ENCODE measurements at places on chromosomes 11 and 22.

DNA sequence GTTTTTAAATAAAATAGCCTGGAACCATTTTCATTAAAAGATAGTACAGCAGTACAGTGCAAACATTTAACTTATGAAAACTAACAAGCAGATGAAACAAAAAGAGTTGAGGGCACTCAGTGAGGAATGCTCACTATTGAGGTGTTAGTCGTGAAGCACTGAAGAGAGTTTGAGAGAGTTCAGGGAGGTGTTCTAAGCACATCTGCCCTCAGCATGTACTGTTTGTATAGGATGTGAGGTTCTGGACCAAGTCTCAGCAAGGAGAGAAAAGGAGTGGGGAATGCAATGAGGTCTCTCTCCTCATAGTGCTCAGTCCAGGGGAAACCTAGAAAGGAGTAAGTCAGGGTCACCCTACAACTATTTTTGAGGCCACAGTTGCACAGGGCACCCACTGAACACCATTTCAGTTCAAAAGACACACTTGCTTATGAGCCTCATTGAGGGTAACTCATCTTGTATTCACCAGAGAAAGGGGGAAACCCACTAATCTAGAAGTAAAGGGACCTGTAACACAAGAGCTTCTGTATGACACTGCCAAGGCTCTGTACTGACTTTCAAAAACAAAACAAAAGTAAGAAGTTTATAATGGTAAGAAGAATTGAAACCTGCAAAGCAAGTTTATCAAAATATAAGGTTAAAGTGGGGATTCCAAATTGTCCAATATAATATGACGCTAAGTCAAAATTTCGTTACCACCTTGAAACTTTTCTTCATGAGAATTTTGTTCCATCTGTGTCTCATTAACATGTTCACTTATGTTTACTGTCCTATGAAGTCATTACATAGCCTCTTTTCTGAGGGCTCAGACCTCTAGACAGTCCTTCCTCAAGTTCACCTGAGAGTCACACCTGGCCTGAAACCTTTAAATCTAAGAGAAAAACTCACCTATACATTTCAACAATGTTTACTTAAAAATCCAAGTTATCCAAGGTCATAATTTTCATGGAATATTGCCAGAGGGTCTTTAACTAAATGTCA lies 275.3 kb downstream of the ETS1 start:
- DNase-seq, result no peak

- DNase-seq, result peak; percentile 48
Observed at GRCh38 chr11:94183886-94184264, 55.2 kb downstream of the PANX1 start.

GRCh38 chr11:61102667-61103571 lies 630 bp downstream of the CD5 start:
- DNase-seq, result no peak

DNA sequence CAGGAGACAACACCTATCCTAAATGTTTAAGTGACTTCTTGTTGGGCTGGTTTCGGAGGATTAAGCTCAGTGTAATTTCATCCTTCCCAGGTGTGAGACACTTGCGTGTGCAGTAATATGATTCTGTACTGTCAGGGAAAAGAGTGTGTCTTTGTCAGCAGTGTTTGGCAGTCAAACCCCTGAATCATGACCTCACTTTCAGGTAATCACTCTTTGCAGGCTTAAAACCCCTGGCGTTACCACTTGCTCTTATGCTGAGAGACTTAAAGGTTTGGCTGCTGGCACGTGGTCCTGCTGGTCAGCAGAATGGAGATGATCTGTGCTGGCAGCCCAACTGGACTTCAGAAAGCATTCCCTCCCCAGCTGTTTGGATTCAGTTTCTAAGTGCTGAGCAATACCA lies 56.1 kb downstream of the APIP start:
- no peak for DNase-seq

DNA sequence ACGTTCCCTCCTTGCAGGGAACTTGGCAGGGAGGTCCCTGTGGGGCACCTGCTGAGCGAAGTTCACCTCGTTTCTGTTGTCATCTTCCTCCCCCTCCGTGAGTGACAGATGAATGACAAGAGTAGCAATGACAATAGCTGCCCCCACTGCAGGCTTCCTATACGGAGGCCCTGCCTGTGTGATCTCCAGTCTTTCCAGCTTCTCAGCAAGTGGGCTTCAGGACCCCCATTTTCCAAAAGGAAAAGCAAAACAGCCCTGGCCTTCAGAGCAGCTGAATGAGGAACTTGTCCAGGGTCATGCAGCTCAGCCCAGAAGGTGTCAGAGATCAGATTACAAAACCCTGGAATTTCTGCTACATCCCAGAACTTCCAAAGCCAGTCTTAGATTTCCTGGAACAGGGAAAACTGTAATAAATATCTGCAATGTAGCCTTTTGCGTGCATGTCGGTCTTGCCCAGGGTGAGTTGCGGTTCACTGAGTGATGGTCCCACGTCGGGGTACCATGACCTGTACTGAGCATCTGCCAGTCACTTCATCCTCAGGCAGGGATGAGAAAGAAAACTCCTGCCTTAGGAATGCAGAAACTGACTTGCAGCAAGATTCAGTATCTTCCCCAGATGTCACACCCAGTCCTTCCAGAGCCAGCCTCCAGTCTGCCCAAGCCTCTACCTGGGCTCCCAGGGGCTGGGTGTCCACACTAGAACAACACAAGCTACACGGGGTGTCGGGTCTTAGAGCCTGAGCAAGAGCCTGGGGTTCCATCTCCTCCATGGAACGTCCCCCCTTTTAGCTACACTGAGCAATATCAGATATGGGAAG lies 1457.0 kb downstream of the BRD1 start:
- no peak for DNase-seq

GRCh38 chr11:61287338-61287977 lies 7.7 kb downstream of the VWCE start:
- DNase-seq, result no peak

DNA sequence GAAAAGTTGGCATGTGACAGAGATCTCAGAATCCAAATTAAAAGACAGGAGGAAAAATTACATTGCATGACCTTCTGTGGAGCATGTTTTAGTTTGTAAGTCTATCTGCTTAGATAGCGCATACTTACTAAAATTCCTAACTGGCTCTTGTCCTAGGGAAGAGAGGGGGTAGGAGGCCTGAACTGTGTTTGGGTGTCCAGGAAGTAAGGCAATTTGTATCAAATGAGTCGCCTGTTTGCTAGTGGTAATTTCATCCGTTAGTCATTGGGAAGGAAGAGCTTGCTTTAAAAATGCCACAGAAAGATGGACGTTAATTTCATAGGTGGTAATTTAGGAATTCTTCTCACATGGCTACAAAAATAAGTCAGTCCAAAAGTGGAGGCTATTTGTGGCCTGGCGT lies 18.5 kb downstream of the GRK3 start:
- no peak for DNase-seq

DNA sequence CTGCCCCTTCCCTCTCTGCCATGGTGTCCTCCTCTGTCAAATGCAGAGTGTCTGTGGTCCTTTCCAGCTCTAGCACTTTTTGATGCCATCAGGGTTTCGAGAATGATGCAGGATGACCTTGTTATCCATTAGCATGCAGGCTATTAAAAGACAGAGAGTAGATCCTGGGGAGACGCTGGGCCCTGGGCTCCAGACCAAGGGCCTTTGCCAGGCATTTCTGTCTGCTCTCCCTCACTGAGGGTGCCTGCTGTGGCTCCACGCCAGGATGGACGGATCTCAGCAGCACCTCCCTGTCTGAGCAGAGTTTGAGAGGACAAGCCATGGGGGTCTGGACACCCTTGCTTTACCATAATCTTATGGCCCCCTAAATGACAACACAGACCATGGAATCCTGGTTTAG lies 110.8 kb upstream of the CD82 start:
- no peak for DNase-seq

- no peak for DNase-seq
Observed at GRCh38 chr22:45876136-45877035, 100.6 kb downstream of the WNT7B start.

DNA sequence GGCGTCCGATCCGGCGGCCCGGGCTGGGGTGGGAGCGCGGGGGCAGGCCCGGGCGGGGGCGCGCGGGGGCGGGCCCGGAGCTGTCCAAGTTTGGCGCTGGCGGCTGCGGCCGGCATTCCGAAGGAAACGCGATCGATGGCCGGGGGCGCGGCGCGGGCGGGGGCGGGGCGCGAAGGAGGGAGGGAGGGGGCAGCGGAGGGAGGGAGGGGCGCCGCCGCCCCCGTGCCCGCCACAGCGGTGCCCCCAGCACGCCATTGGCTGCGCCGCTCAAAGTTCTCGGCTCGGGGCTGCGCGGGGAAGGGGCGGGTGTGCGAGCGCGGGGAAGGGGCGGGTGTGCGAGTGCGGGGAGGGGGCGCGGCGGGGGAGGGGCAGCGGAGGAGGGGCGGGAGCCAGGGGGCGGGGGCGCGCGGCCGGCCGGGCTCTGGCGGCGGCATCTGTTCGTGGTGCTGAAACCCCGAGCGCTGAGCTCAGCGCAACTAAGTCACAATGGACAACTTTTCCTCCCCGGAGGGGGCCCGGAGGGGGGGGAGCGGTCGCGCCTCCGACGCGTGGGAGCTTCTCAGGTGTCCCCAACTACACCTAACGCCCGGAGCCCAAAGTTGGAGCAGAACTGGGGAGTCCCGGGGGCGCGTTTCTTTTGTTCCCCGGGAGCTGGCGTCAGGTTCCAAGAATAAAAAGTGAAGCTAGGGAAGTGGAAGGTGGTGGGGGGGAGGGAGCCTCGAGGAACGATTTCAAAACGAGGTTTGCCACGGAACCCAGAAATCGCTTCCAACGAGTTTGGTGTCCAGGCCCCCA lies 2.2 kb downstream of the PHF21B start:
- DNase-seq, result no peak

GRCh38 chr11:3949125-3949524 lies 93.7 kb downstream of the STIM1 start:
- no peak for DNase-seq

- no peak for DNase-seq
Observed at GRCh38 chr11:131653260-131653659, 282.8 kb downstream of the NTM start.

- DNase-seq, result no peak
Observed at GRCh38 chr22:29315286-29316140, at the start of gene RASL10A. Gene RASL10A, minus strand, starts transcription at chr22:29315697. Its CDS starts 451 bp downstream, at chr22:29315246.

DNA sequence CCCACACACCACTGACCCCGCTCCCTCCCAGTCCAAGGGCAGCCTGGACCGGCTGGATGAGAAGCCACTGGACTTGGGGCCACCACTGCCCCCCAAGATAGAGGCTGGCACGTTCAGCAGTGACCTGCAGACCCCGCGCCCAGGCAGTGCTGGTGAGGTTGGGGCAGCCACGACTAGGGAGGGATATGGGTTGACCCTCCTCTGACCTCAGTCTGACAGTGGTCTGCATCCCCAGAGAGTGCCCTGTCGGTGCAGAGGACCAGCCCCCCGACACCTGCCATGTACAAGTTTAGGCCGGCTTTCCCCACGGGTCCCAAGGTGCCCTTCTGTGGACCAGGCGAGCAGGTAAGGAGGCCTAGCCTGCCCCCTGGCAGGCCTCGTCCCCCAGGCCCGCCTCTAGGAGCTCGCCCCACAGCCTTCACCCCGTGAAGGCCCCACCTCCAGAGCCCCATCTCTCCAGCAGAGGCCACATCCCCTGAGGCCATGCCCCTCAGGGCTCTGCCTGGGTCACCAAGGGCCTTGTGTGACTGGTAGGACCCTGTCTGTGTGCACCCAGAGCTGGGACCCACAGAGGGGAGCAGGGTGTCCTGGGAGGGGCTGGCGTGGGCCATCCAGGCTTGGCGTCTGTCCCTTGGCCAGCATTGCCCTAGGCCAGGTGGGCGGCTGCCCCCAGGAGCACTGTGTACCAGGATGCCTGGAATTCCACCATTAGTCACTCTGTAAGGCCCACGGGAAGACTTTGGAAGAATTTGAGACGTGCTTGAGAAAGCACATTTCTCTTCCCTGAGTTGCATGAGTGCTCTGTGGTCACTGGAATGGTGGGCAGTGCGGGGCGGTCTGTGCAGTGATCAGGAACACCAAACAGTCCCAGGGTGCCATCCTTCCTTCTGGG lies 9.4 kb downstream of the CCDC188 start:
- no peak for DNase-seq

GRCh38 chr11:2665526-2666400 lies 34.0 kb downstream of the KCNQ1OT1 start:
- no peak for DNase-seq

GRCh38 chr11:85902353-85902752 lies 47.2 kb downstream of the CCDC83 start:
- DNase-seq, result no peak

DNA sequence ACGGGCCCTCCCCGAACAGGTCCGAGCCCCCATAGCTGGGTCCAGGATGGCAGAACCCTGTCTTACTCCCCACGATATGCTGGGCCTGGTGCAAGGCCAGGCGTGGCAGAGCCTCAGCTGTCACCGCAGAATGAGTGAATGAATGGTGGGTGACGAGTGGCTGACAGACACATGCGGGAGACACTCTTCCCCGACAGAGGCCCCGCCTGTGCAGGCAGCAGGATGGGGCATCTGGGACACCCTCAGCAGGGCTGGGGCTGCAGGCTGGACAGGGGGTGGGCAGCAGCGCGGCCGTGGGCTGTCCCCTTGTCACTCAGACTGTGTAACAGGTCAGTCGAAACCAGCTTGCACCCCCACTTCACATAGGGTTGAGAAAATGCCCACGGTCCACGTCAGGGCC lies 18.0 kb downstream of the WNT7B start:
- no peak for DNase-seq

DNA sequence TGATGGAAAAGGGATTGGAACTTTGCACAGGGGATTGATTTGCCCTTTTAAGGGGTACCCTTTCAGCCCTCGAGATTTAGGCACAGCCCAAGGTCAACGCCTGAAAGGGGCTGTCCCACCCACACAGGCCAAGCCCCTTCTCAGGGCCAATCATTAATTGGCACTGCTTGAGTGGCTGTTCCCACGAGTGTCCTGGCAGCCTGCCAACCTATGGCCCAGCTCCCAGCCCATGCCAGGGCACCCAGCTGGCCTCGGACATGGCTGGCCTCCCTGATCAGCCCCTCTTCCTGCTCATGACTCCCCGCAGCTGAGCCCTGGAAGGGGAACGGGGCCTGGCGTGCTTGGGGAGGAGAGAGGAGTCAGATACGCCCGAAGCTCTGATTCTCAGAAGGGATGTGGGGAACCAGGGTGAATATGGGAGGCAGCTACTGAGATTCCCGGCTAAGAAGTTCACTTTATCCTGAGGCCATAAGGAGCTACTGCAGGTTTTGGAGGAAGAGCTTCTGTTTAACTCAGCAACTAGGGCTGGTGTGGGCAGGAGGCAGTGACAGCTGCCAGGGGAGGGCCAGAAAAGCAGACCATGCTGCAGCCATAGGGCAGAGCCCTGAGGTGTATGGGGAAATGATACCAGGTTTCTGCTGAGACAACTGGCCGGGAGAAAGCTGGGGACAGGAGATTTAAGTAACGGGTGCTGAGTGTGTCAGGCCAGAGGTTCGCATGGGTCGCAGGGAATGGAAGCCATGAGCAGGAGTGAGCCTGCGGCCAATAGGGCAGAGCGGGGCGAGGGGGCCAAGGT lies 30.0 kb downstream of the WNT7B start:
- no peak for DNase-seq

GRCh38 chr11:130070109-130070845 lies 583 bp downstream of the APLP2 start:
- no peak for DNase-seq

- no peak for DNase-seq
Observed at GRCh38 chr11:47272706-47273105, 2.8 kb downstream of the MADD start.

GRCh38 chr11:106813806-106814205 lies 204.5 kb downstream of the GUCY1A2 start:
- DNase-seq, result no peak

- no peak for DNase-seq
Observed at GRCh38 chr11:58560842-58561241, 14.8 kb downstream of the LPXN start.
